ENCODE measurements at places on chromosomes 7 and 10.

DNA sequence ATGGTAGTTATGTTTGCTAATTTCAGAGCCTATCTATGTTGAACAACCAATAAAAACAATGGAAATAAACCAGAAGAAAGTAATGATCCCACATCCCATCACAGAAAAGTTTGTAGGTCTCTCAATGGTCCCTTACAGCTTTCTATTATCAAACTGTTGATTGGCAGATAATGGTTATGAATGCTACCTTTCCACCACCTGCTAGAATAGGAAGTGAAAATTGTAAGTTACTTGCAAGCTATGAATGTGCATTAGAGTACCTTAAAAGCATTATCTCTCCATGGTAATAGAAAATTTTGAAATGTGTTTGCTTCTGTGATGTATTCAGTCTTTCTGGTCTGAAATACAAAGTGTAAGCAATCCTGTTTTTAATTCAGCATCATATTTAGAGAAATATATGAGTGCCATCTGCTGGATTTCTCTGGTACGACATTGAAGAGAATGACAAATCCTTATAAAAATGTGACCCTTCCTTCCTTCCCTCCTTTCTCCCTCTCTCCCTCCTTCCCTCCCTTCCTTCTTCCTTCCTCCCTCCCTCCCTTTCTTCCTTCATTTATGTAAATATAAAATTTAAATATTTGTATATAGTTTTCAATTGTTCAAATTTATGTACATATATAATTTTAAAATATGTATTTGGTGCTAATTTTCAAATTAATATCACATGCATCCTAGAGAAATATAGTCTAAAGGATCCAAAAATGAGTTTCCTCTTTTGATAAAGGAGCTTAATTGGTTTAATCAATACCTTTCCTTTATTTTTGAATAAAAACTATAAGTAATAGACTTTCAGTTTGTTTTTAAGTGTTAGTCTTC, 41.4 kb upstream of the PNLIPRP3 start:
- DNase-seq = no peak

GRCh38 chr7:2691011-2691707, 3.2 kb downstream of the AMZ1 start:
- no peak for DNase-seq

- peak; percentile 42 for DNase-seq
Measured at GRCh38 chr10:47029181-47030009, 118.2 kb downstream of the PTPN20 start.

DNA sequence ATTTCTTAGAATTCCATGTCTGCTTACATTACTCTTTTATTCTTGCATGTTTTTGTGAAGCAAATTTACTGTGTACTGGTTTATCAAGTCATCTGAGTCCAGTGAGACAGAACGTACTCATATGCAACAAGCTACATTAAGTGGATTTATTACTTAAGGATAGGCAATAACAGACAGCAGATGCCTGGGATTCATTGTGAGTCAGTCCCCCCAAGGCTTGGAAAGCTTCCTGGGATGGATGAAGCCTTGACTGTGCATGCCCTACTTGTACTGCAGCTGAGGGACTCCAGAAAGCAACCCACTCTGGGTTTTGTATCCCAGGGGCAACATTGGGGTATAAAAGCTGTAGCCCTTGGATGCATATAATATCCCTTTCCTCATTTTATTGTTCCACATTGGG, 113.4 kb upstream of the RAB18 start:
- no peak for DNase-seq

- DNase-seq = no peak
Measured at GRCh38 chr10:70557876-70558275, 44.7 kb downstream of the PRF1 start.

GRCh38 chr10:11899067-11899876, 76.1 kb downstream of the PROSER2 start:
- no peak for DNase-seq

GRCh38 chr7:25122373-25122772, 2.7 kb downstream of the CYCS start:
- DNase-seq = no peak

DNA sequence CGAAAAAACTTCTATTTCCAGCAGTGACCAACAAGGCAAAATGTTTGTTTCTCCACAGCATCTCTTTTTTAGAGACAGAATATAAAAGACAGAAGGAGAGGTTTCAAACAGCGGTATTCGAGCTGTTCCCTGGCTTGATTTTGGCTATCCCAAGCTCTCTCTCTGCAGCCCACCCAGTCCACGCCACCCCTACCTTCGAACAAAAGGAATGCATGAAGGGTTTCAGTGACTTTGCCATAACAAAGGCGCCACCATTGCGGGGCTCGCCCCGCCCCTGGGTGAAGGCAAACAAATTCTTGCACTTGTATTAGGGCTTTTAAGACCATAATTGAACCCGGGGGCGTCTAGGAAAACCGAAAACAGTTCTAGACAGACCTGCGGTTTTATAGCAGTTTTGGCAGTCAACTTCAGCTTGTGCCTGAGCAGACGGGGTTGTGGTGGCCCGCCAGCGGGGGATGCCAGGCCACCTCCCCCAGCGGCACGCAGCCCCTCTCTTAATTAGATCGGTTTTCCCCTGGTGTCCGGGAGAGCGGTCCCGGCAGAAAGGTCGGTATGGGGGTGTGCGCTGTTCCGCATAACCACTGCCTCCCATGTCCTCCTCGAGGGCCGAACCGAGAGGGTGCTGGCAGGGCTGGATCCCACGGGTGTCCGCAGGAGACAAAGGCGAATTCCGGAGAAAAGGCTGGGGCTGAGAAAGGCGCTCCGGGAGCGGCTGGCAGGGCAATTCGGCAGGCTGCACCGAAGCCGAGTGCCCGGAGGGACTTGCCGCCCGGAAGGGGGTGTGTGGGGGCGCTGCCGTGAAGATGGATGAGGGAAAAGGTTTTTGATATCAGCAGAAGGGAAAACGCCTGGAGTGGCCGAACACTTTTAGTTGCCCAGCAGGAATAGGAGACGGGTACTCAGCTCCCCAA, 2.7 kb upstream of the HOXA11 start:
- peak; percentile 74 for DNase-seq

GRCh38 chr7:143514487-143514886, 36.8 kb downstream of the TAS2R41 start:
- no peak for DNase-seq

Data from H7 (cell line).